ENCODE measurements at places on chromosomes 6 and 20.

DNA sequence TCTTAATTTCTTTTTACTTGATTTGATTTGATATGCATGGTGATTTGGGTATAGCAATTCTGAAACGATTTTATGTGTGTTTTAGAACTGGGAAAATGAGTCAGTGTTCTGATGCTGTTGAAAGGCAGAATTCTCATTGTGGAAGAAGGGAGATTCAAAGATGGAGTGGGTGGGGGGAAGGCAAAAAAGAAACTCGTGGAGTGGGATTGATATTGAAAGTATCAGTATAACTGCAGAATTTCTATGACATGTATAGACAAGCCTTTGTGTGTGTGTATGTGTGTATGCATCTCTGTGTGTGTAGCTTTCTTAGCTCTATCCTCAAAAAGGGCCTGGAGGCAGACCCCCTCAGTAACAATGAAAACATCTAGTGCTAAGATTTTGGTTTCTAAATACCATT lies 184.3 kb upstream of the OLIG3 start:
- no peak for DNase-seq

DNA sequence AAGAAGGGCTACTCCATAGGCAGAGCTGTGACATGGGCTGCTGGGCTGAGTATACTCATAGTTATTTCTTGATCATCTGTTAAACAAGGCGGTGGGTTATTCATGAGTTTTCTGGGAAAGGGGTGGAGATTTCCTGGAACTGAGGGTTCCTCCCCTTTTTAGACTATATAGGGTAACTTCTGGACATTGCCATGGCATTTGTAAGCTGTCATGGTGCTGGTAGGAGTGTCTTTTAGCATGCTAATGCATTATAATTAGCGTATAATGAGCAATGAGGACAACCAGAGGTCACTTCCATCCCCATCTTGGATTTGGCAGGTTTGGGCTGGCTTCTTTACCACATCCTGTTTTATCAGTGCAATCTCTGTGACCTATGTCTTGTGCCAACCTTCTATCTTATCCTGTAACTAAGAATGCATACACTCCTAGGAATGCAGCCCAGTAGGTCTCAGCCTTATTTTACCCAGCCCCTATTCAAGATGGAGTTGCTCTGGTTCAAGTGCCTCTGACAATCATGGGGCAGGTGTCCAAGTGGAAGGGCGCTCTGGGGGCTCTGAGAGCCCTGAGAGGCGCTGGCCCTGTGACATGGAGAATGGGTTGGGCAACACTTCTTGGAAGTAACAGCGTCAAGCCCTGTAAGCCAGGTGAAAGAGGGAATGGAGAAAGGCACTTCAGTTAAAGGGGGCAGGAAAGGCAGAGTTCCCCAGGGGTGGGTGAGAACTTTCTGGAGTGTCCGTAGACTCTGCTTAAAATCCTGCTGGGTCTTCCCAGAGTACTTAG lies 354.2 kb upstream of the SULF2 start:
- DNase-seq = peak; percentile 91

- DNase-seq = peak; percentile 89
Observed at GRCh38 chr20:37223053-37223452, 38.6 kb downstream of the GHRH start.

- DNase-seq = no peak
Observed at GRCh38 chr6:142558786-142559185, 257.0 kb downstream of the ADGRG6 start.

GRCh38 chr20:62685781-62686555 lies 22.7 kb upstream of the NTSR1 start:
- no peak for DNase-seq

DNA sequence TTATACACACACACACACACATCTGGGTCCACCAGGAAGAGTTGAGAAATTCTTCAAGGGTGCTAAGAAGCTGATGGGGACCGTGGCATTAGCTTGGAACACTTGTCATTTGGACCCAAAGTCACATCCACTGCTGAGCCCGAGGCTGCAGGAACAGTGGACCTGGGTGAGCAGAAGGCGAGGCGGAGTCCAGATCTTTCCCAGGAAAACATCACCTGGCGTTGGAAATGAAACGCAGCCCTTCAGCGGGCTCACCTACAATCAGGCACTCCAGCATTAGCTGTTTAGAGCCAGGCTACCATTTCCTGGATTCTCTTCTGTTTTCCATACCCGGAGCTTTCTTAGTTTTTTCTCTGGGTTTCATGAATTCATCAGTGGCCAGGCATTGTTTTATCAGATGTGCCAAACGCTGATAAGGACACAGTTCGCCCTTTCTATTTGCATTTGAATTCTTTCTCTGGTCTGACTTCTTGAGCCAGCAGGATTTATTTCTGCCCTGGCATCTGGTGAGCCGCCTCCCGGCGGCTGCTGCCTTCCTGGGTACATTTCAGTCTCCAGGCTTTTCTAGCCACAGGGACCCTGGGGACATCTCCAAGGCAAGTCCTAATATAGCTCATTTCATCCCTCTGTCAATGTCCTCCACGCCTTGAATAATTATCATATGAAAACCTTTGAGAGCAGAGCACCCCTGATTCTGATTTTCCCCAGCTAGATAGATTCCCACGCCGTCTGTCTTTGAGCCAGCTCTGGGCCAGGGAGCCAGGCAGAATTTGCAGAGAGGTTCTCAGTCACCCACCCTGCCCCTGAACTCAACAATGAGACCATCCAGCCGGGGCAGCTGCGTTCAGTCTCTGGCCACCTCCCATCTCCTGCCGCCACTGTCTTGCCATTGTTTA lies 170.9 kb downstream of the TTLL2 start:
- DNase-seq = no peak
